ENCODE measurements at places on chromosomes 7 and 10.

- DNase-seq: no peak
These were observed 297.9 kb downstream of the DGKB start for GRCh38 chr7:14604606-14605005.

DNA sequence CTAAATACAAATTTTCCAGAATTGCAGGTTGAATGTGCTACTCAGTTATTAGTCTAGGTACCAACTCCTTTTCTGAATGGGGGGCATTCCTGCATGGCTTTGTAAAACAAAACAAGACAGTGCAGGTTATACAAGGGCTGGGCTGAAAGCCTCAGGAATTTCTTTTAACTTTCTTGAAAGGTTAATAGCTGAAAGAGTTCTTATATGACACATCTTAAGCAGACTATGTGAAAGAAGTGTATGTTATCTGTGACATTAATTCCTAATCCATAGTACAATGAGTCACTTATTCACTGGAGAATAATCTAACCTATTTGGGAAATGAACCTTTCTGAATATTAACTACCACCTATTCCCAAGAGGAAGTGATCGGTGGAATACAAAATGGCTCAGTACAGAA is 115.6 kb upstream of the FAM133B start:
- no peak for DNase-seq

DNA sequence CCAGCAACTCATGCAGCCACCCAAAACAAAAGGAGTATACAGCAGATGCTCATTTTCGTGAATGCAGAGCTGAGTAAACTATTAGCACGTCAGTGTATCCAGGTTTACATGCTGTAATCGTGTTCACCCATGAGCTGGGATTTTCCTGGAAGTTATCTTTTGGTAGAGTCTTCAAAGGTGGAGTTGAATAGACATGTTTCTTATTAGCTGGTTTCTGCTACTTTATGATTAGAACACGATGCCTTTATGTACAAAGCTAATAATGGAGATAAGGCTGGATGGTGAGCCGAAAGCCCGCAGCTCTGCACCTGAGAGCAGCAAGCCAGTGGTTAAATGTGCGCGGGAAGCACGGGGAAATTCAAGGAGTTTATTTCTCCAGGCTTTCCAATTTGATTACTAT is 123.8 kb downstream of the ADARB2 start:
- DNase-seq: no peak

DNA sequence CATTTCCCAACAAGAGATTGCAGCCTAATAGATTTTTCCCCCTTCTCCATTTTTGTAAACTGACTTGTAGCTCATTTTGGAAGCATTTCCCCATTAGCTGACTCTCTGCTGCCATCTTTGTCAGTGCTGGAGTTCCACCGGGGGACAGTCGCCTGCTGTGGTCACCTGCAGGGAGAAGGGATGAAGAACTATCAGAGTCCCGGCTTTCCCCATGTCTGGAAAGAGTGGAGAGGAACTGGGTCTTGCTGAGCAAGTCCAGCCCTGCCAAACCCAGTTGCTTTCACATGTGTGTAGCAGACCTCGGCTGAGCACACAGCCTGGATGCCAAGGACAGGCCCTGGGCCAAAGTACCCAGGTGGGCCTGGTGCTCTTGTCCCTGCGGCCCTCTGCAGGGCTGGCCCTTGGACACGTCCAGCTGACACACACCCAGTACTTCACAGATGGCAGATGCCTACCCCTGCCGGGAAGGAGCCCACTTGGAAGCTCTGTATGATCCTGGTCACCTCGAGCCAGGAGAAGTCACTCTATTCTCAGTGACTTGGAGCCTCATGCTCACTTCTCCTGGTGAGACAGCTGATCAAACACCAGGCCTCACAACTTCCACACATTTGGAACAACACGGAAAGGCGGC is 157.3 kb upstream of the NPVF start:
- no peak for DNase-seq

- no peak for DNase-seq
These were observed 24.6 kb upstream of the BET1 start for GRCh38 chr7:94028768-94029167.

GRCh38 chr10:117948493-117948892 is 98.2 kb downstream of the RAB11FIP2 start:
- DNase-seq: no peak

- no peak for DNase-seq
These were observed 186.2 kb upstream of the BMPER start for GRCh38 chr7:33719059-33719581.

DNA sequence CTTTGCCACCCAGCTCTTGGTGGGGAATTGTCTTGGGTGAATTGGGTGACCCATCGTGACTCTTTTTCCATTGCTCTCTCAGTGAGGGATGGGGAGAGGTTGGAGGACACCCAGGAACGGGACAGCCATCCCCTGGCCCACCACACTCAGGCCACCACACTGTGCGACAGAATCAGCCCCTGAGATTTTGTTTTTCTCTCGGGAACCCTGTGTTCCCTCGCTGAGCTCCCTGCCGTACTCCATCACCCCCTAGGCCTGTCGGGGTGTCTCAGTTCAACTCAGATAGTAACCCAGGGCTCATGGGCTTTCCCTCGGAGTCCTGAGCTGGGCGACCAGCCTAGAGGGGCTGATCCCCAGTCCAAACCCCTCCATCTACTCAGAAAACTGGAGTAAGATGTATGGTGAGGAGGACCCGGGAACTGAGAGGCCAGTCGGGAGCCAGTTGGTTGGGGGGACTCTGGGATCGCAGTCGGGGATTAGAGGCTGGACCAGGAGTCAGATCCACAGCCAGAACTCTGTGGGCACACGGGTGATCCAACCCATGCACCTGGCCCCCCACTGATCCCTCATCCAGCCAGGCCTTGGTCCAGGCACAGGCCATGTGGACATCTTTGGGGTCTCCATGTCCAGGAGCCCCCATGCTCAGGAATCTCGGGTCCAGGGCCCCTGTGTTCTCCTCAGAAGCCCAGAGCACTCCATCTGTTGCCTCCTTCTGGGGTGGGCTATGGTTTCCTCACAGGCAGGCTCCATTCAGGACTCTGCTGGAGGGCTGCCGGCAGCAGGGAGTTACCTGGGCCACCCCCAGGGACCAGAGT is 9.3 kb downstream of the CRYGN start:
- DNase-seq: no peak

- DNase-seq: no peak
These were observed 2.3 kb upstream of the ADCK2 start for GRCh38 chr7:140670343-140670935.

DNA sequence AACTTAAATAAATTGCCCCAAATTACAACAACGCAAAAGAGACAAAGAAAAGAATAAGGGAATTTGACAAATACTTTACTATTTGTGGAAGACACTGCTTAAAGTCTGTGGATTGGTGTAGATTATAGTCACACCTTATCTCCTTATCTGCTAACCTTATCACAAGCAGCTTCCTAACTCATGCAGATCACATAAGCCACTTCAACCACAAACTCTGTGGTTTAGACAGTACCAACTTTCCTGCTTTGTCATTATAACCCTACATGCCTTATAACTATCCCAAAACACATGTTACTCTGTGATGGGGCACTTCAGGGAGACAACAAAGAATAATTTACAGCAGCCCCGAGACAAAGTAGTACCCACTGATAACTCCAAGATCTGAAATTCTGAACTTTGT is 41.5 kb upstream of the PPP3CB start:
- DNase-seq: no peak

DNA sequence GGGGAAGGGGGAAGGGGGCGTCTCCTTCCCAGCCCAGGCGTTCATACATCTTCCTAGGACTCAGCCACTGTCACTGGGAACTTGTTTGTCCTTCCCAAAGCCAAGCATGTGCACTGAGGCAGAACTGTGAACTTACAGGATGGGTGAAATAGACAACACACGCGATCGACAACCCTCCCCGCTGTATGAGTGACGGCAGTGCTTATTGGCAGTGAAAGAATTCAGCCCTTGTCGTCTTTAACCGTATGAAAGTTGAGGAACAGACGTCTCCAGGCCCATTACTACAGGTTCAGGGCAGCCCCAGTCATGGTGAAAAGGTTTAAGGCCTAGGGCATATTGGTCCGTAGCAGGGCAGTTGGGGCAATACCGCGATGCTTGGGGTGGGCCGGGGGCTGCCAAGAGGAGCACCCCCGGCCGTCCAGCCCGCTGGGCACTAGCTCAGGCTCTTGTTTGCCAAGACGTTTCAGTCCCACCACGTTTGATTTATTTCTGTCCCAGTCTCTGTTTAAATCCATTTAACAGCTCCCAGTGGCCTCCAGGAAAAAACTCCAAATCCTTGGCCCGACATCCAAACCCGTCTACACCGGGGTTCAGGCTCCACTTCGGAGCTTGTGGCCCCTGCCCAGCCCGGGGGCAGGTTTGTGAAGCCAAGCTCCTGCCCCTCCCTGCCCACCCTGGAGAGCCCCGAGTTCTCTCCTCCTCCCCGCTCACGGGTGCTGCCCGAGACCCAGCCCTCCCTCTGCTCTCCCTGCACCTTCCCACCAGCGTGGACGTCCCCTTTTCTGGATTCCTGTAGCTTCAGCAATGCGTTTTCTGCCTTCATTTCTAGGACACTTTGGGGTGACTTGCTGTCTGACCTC is 159.8 kb downstream of the DNAJB6 start:
- DNase-seq: no peak

- no peak for DNase-seq
These were observed 11.2 kb downstream of the GATA3 start for GRCh38 chr10:8065651-8066050.

GRCh38 chr10:35056686-35057085 is 33.5 kb downstream of the CUL2 start:
- DNase-seq: no peak

DNA sequence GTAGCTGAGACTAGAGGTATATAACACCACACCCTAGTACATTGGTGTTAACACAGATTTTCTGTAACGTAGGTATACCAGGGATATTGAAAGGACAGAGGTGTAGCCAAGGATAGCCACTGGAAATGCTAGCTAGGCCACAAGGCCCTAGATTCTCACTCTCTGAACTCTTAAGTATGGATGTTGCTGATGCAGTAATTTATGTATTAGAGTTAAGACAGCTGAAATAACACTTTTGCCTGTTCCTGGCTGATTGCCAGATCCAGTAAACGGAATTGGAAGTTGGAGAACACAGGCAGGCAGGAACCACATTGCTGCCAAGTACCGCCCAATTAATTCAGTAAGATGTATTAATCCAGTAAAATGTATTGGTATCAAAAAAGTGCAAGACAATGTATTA is 1.8 kb downstream of the CALU start:
- DNase-seq: no peak

DNA sequence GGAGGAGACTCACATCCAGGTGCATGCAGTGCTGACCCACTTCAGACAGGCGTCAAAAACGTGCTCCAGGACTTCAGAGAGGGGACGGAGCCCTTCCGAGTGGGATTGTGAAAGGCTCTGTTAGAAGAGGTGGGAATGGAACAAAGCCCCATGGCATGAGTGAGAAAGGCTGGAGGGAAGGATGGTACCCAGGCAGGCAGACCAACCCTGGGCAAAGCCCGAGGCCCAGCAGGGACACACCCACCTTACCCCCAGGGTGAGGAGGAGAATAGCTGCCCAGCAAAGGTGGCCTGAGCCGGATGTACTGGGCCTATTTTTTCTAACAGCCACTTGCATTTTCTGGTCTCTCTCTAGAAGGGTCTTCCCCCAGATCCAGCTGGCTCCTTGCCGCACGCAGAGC is 14.8 kb downstream of the CHAT start:
- DNase-seq: no peak

DNA sequence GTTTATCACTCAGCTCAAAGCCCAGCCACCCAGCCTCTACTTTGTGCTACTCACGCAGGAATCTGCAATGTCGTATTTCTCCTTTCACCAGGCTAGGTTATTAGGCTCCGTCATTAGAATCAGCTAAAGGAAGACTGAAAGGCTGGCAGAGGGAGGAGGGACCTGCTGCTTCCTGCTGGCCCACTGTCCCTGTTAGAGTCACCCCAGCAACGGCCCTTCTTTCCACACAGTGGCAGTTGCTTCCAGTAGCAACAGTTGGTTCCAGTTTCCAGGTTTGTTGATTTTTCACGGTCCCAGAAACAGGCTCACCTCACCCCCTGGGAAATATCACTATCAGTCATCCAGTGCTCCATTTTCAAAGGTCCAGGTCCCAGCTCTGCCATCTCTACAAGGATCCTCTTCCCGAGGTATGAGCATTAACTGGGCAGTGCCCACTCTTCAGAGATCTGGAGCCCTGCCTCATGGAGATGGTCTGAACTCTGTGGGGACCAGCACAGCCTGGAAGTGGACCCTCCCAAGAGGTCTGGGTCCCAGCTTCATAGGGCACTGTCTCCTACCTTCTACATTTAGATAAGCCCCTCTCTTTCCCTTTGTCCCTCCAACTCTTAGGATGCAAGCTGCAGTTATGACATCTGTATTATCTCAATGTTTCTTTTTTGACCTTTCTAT is 15.9 kb downstream of the ODAD2 start:
- DNase-seq: no peak

DNA sequence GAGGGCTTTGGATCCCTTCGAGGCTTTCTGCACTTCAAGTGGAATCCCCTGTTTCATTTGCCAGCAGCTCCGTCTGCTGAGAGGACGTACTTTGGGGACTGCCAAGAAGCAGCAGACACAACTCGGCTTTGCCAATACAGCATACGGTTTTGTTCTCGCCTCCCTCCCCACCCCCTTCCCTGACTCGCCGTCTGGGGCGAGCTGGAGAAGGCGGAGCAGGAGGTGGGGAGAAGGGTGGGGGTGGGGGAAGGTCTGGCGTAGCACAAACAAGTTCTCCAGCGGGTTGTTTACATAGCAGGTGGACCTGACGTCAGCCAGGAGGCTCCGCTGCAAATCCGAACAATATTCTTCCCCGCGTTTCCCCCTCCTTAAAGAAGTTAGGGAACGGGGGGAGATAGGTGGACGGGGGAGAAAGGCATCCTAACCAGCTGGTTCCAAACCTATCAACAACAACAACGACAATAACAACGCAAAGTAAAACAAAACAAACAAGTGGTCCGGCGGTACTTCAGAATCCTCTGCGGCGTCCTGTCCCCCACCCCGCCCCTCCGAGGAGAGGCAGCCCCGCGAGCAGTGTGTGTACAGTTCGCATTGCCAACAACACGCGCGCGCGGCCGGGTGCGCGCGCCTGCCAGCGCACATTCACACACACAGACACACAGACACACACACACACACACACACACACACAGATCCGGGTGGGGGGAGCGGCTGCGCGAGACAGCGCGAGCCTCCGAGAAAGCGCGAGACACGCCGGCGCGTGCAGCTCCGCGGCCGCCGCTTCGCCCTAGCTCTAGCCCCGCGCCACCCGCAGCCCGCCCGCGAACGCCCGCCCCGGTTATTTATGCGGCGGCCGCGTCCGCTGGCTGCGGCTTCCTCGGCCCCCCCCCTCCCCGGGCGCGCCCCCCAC is 167.0 kb upstream of the PPP1R3A start:
- peak; percentile 67 for DNase-seq
